CD4-positive, alpha-beta T cell (primary cell): ENCODE measurements at places on chromosomes 3 and 15.

DNA sequence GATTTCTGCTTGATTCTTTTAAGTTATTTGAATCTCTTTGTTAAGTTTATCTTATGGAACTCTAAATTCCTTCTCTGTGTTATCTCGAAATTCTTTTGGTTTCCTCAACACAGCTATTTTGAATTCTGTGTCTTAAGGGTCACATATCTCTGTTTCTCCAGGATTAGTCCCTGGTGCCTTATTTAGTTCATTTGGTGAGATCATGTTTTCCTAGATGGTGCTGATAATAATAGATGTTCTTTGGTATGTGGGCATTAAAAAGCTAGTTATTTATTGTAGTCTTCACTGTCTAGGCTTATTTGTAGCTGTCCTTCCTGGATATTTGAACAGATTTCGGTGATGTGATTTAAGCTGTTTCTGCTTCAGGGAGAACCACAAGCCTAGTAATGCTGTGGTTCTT is 615.6 kb upstream of the NECTIN3 start:
- no peak for DNase-seq

DNA sequence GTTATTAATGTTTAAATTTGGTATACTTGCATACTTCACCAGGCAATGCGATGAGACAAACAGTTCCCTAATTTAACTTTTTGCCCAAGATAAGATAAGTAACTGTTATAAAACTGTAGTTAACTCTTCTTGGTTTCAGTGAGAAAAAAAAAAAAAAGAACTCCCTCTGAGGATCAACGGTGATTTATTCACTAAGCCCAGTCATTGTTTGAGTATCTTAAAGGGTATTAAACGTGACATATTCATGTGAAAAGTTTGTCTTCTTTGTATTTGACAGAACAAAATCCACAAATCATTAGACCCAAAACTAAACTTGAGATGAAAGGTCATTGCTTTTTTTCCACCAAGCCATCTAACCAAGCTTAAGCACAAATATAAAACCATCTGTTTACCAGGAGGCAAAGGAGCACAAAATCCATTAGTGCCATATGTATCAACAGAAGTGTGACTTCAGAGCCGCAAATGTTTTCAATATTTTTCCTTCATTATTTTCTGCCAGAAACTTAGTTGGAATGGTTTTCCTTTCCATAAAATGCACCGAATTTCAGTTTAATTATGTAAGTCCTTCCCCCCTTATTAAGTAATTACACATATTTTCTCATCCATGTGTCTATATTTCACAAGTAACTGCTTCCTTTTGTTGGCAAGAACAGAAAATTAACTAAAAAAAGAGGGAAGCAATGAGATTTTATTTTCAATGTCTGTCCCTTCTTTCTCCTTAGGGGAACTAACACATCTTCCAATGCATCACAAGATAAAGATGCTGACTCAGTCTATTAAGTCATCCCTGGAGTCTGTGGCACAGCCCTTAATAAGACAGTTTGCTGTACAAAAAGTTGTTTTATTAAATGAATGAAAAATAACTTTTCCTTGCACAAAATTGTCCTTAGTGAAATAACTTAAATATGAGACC is 92.2 kb upstream of the RAP2B start:
- no peak for DNase-seq

GRCh38 chr3:72308641-72309040 is 523.7 kb upstream of the PROK2 start:
- DNase-seq, result no peak

DNA sequence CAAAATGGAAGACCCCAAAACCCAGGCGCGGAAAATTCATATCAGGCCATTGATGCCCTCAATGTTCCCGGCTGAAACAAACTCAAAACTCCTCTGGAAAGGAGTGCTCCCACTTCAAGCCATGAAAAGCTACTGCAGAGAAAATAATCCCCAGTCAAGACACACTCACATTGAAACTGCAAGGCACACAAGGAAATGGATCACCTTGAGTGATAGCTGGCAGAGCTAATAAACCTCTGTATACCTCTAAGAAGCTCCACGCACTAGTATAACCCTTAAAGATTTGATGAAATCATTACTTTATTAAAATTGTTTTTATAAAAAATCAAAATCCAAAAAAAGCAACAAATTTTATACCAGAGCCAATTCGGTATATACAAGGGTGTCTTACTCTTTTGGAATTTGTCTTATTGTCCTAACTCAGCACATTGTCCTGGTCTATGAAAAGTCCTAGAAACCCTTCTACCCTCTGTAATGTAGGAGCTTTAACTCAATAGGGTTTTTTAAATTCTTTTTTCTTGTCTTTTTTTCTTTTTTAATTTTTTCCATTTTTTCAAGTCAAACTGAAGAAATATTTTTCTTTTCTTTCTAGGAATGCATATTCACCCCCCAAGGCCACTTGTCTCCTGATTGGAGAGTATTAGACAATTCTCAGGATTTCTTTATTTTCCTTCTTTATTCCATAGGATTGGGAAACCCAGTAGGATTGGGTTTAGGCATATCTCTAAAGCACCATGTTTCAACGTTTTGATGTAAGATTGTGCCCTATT is 8.5 kb downstream of the CCR5AS start:
- no peak for DNase-seq

DNA sequence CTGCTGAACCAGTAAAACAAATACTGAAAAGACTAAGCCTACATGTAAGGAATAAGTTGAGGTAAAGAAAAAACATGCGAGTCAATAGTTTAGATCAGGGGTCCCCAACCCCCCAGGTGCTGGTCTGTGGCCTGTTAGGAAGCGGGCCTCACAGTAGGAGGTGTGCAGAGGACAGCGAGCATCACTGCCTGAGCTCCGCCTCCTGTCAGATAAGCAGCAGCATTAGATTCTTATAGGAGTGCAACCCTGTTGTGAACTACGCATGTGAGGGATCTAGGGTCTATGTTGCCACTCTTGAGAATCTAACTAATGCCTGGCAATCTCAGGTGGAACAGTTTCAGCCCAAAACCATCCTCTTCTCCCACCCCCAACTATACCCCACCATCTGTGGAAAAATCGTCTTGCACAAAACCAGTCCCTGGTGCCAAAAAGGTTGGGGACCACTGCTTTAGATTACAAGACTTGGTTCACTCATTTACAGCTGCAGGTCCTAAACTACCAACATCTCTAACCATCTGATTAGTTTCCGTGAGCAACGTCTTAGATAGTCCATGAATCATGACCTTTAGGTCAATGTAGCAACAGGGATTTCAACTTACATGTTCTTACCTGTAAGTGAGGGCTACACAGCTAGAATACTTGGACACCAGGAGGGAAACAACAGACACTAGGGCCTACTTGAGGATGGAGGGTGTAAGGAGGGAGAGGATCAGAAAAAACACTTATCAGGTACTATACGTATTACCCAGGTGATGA is 66.7 kb downstream of the TRANK1 start:
- no peak for DNase-seq

- DNase-seq, result no peak
Measured at GRCh38 chr3:12158387-12159226, at the start of gene TIMP4. TIMP4 (minus strand) TSS chr3:12158912; CDS start chr3:12158840, 72 bp downstream.

GRCh38 chr3:36433511-36433910 is 53.2 kb downstream of the STAC start:
- DNase-seq, result no peak

GRCh38 chr3:119357190-119357589 is 63.0 kb downstream of the ARHGAP31 start:
- no peak for DNase-seq

- DNase-seq, result no peak
Measured at GRCh38 chr3:192563417-192563816, 163.9 kb downstream of the FGF12 start.

GRCh38 chr3:146350852-146351251 is 99.9 kb upstream of the PLSCR4 start:
- no peak for DNase-seq

DNA sequence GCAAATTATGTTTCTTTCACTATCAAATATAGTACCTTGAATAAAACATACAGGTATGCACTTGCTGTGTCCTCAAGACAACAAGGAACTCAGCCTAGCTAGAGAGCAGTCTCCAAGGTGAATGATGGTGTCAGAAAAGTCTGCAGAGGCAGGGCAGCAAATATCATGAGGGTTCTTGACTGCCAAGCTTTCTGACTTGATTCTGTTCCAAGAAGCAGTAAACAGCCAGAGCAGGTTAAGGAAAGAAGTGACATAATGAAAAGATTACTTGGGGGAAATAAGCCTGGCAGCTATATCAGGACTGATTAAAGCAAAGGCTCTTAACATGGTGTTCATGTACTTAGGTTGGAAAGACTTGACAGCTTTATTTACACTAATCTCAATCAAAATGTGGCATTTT is 192.2 kb upstream of the GADL1 start:
- no peak for DNase-seq

DNA sequence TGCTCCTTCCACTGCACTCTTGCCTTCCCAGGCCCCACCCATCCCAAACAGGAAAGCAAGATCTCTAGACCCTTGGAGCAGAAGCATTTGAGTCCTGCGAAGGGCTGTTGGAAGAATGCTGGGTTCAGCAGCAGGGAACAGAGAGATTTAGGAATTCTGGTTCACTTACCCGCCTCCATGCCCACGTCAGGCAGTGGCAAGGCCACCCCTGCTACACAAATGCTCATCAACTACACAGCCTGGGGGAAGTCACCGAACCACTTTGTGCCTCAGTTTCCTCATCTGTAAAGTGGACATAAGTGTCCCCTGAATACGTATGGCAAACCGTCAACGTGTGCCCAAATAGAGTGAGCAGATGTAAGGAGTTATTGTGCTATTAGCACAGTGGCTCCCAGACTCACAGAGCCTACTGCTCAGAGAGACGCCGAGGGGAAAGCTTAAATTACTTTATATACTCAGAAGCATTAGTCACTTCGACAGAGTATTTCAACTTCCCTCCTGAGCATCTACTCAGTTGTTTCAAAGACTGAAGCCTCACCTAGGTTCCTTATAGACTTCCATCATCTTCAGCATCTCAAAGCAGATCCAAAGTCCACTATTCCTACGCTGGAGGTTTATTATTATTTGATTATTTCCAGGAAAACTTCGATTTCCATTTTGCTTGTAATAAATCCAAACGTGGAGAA is 905 bp downstream of the HOMER2 start:
- no peak for DNase-seq
